ENCODE measurements at places on chromosomes 13 and 19.

GRCh38 chr13:97880311-97880675, 73.2 kb upstream of the IPO5 start:
- H3K36me3 ChIP-seq = no peaks in the 10 kb centered on the region
- H3K27ac ChIP-seq = no peak overlapping the region
- no peak overlapping the region for H3K4me3 ChIP-seq
- H3K4me1 ChIP-seq = peaks cover 8% of the 10 kb centered on the region
- peaks cover 8% of the 10 kb centered on the region for H3K27me3 ChIP-seq

GRCh38 chr13:76683854-76684253, 202.4 kb downstream of the KCTD12 start:
- DNase-seq = no peak
- H3K27ac ChIP-seq = no peak overlapping the region
- H3K4me3 ChIP-seq = no peak overlapping the region
- H3K4me1 ChIP-seq = no peaks in the 10 kb centered on the region
- H3K27me3 ChIP-seq = no peaks in the 10 kb centered on the region

DNA sequence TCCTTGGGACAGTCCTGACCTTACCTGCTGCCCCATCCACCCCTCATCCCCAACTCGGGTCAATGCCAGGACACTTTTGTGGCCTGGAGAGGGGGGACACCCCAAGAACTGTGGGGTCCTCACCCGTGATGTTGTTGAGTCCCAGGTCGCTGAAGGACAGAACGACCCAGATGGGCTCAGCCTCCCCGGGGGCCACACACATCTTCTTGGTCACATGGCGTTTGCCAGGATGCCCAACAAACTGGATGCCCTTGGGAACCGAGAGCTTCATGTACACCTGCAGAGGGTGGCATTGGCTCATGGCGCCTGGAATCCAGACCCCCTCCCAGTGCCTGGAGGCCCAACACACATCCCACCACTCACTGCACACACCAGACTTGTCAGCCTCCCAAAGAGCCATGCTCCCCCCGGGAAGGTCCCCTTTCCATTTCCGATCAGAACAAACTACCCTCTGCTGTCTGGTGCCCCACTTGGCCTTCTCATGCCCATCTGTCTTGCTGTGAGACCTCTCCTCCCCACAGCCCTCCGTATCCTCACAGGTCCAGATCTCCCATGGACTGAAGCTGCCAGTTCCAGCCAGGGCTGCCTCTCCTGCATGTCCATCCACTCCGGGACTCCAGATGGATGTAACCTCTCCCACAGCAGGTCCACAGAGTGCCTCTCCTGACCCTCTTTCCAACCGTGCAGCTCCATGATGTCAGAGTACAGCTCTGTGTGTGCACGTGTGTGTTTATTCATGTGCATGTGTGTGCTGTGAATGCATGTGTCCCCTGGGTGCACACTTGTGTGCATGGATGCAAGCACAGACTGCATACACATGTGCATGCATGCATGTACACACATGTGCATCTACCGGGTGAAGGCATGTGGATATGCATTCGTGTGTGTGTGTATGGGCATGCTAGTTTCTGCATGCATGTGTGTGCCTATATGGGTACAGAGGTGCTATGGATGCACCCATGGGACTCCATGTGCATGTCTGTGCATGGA, 58.4 kb downstream of the F2RL3 start:
- H3K27ac ChIP-seq = no peak overlapping the region
- no peak overlapping the region for H3K4me3 ChIP-seq
- no peak for DNase-seq
- peaks cover 10% of the 10 kb centered on the region for H3K27me3 ChIP-seq
- H3K36me3 ChIP-seq = peaks cover 46% of the 10 kb centered on the region

DNA sequence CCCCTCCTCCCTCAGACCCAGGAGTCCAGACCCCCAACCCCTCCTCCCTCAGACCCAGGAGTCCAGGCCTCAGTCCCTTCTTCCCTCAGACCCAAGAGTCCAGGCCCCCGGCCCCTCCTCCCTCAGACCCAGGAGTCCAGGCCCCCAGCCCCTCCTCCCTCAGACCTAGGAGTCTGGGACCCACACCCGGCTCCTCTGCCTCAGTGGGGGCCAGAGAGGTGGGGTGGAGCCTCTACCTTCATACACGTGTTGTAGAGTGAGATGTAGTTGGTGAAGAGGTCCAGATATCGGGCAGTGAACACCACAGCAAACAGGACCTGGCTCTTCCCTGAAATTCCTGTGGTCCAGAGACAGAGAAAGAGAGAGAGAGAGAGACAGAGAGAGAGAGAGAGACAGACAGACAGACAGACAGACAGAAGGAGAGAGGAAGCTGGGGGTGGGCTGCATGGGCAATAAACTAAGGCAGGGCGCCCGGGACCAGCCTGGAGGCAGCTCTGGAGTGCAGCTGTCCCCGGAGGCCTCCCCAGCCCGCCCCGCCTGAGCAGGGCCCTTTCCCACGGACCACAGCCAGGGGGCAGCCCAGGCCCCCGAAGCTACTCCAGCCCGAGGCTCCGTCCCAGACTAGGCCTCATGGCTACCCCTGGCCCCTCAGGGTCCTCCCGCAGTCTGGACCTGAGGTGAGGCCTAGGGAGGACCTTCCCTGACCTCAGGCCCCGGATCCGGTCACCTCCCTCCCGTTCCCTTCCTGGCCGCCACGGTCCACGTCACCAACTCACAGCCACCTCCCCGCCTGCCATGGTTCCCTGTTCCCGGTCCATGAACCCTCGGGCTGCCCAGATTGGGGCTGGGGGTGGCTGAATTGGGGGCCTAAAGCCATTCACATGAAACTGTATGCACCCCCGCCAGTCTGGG, 907 bp downstream of the KDELR1 start:
- H3K36me3 ChIP-seq = peaks cover 31% of the 10 kb centered on the region
- peaks cover 7% of the 10 kb centered on the region for H3K27me3 ChIP-seq
- H3K4me3 ChIP-seq = peak overlapping the region; percentile 95
- DNase-seq = peak; percentile 71
- peaks cover 51% of the 10 kb centered on the region for H3K4me1 ChIP-seq

DNA sequence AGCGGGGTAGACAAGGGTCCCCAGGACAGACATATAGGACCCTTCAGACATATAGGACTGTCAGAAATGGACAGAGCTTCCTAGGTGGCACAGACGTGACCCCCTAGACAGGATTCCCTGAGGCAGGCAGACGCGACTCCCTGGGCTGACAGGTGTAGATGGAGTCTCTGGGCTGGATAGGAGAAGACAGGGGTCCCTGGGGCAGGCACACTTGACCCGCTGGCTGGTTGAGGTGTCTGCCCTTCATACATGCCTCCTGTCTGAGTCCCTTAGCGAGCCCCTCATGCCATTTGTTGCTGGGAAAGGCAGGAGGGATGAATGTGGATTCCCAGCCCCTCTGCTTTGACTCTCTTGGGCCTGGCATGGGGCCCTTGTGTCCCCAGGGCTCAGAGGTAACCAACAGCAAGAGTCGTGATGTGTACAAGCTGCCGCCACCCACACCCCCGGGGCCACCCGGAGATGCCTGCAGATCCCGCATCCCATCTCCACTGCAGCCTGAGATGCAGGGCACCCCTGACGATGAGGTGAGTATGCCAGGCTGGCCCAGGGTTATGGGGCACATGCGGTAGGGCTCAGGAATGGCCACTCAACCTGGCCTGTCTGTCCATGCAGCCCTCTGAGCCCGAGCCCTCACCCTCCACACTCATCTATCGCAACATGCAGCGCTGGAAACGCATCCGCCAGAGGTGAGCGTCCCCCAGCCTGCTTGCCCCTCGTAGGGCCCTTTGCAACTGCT, 3.0 kb downstream of the HSPB6 start:
- no peak overlapping the region for H3K27ac ChIP-seq
- no peak overlapping the region for H3K4me3 ChIP-seq
- peaks cover 17% of the 10 kb centered on the region for H3K27me3 ChIP-seq

GRCh38 chr13:22929381-22930126, 251.2 kb upstream of the SGCG start:
- H3K27ac ChIP-seq = peak overlapping the region; percentile 78
- H3K27me3 ChIP-seq = peaks cover 8% of the 10 kb centered on the region
- H3K4me3 ChIP-seq = no peak overlapping the region
- no peak for DNase-seq
- H3K36me3 ChIP-seq = peaks cover 5% of the 10 kb centered on the region

DNA sequence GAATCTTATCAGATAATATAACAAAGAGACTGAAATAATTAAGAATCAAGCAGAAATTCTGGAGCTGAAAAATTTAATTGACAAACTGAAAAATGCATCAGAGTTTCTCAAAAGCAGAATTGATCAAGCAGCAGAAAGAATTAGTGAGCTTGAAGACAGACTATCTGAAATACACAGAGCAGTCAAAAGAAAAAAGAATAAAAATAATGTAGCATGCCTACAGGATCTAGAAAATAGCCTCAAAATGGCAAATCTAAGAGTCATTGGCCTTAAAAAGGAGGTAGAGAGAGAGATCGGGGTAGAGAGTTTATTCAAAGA, 39.2 kb downstream of the CAB39L start:
- no peak overlapping the region for H3K27ac ChIP-seq
- DNase-seq = no peak
- H3K4me3 ChIP-seq = no peak overlapping the region
- no peaks in the 10 kb centered on the region for H3K27me3 ChIP-seq
- peaks cover 33% of the 10 kb centered on the region for H3K36me3 ChIP-seq

GRCh38 chr19:41870401-41870873, 6.6 kb upstream of the CD79A start:
- DNase-seq = no peak
- no peak overlapping the region for H3K4me3 ChIP-seq
- H3K4me1 ChIP-seq = peaks cover 22% of the 10 kb centered on the region
- H3K27me3 ChIP-seq = peaks cover 5% of the 10 kb centered on the region
- peak overlapping the region; percentile 75 for H3K27ac ChIP-seq
- H3K36me3 ChIP-seq = peaks cover 38% of the 10 kb centered on the region

GRCh38 chr19:38730731-38731589, 13.3 kb downstream of the CAPN12 start:
- no peak overlapping the region for H3K4me3 ChIP-seq
- DNase-seq = no peak
- peak overlapping the region; percentile 86 for H3K27ac ChIP-seq

DNA sequence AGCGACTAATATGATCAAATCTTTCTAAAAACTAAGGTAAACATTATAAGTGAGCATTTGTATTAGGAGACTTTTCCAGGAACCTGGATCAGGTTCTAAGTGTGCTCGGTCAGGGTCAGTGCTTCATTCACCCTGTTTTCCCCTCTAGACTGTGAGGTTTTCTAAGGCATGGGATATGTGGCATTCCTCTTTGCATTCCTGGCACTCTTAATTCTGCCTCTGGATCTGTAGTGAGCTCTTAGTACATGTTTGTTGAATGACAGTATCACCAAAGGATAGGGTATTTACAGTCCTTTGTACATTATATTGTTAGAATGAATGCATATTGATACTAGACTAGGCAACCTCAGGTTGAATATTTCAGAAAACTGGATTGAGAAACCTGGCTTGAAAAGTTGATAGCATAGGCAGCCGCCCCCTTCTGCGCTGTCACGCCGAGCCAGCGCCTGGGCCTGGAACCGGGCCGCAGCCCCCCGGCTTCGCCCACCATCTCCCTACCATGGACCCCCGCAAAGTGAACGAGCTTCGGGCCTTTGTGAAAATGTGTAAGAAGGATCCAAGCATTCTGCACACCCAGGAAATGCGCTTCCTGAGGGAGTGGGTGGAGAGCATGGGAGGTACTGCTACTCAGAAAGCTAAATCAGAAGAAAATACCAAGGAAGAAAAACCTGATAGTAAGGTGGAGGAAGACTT, 156.5 kb downstream of the KCNRG start:
- H3K27ac ChIP-seq = no peak overlapping the region
- H3K4me3 ChIP-seq = no peak overlapping the region
- no peaks in the 10 kb centered on the region for H3K36me3 ChIP-seq
- peaks cover 3% of the 10 kb centered on the region for H3K27me3 ChIP-seq
- peaks cover 11% of the 10 kb centered on the region for H3K4me1 ChIP-seq
- DNase-seq = no peak

DNA sequence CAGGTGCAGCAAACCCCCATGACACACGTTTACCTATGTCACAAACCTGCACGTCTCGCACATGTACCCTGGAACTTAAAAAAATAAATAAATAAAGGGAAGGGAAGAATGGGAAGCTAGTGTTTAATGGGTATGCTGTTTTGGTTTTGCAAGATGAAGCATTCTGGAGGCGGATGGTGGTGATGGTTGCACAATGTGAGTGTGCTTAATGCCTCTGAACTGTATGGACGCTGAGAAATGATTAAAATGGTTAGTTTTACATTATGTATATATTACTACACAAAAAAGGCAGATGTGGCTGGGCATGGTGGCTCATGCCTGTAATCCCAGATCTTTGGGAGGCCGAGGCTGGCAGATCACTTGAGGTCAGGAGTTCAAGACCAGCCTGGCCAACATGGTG, 17.8 kb downstream of the NFILZ start:
- no peaks in the 10 kb centered on the region for H3K36me3 ChIP-seq
- DNase-seq = no peak
- no peaks in the 10 kb centered on the region for H3K4me1 ChIP-seq
- no peak overlapping the region for H3K27ac ChIP-seq
- no peak overlapping the region for H3K4me3 ChIP-seq

DNA sequence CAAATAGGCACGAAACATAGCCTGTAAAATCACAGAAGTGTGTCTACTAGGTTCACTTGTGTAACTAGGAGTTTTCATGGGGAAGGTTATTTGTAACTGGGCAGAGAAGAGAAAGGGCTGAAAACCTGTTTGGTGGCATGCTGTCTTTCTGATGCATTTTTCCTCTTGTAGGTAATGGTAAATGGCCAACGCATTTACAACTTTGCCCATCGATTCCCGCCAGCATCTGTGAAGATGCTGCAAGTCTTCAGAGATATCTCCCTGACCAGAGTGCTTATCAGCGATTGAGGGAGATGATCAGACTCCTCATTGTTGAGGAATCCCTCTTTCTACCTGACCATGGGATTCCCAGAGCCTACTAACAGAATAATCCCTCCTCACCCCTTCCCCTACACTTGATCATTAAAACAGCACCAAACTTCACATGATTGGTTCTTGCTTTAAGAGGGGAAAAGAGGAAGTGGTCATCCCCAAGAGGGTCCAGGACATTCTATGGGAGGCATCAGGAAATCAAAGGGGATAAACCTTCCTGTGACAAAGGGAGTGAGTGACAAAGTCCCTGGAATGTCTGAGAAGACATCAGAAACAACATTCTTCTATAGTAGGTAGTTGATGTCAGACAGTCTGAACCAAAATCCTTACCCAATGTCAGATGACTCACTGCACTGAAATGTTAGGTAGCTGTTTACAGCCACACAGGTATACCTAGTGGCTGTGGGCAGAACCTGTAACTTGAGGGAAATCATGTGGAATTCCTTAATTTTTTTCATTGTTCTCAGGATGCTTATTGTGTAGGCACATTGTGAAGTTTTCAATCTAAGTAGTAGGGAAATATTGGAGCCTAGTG, 5.0 kb downstream of the LGALS14 start:
- H3K36me3 ChIP-seq = no peaks in the 10 kb centered on the region
- peaks cover 44% of the 10 kb centered on the region for H3K27me3 ChIP-seq
- H3K4me3 ChIP-seq = no peak overlapping the region
- DNase-seq = no peak
- H3K27ac ChIP-seq = no peak overlapping the region

DNA sequence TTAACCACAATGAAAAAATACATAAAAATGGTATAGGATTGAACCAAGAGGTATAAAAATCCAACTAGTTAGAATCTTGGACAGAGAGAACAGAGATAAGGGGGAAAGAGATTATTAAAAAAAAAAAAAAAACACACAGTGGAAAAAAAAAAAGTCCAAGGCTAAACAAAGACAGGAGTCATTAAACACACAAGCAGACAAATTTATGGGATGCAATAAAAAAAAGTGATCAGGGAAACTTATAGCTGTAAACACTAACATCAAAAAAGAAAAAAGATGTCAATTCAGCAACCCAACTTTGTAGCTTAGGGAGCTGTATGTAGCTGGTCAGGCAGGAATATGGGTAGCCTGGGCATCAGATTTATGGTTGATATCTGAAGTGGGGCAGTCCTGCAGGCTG, 129.0 kb downstream of the DNAJC3 start:
- H3K27me3 ChIP-seq = peaks cover 3% of the 10 kb centered on the region
- H3K4me1 ChIP-seq = no peaks in the 10 kb centered on the region
- peaks cover 89% of the 10 kb centered on the region for H3K36me3 ChIP-seq
- no peak for DNase-seq
- no peak overlapping the region for H3K4me3 ChIP-seq
